NCI-H187 (cell line): ENCODE measurements at places on chromosomes 1 and 21.

GRCh38 chr1:95402780-95403179, 168.8 kb downstream of the RWDD3 start:
- no peak for DNase-seq

GRCh38 chr1:223670458-223671159, 5.1 kb upstream of the CAPN8 start:
- no peak for DNase-seq

DNA sequence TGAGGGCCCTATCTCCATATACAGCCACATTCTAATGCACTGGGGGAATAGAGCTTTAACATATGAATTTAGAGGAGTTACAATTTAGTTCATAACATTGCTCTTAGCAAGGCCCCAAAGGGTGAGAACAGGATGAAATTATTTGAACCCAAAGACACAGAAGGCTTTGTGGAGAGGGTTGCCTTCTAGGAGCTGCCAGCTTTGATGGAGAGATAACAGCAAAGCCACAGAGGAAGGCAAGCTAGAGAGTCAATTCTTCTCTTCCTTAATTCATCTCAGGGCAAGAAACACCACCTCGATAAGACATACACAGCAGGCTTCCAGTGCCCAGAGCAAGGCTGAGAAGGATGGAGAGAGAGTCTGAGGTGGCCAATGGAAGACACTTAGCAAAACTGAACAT, 94.8 kb upstream of the TMPRSS15 start:
- no peak for DNase-seq

- no peak for DNase-seq
Measured at GRCh38 chr1:187819086-187819485, 990.3 kb downstream of the PLA2G4A start.

DNA sequence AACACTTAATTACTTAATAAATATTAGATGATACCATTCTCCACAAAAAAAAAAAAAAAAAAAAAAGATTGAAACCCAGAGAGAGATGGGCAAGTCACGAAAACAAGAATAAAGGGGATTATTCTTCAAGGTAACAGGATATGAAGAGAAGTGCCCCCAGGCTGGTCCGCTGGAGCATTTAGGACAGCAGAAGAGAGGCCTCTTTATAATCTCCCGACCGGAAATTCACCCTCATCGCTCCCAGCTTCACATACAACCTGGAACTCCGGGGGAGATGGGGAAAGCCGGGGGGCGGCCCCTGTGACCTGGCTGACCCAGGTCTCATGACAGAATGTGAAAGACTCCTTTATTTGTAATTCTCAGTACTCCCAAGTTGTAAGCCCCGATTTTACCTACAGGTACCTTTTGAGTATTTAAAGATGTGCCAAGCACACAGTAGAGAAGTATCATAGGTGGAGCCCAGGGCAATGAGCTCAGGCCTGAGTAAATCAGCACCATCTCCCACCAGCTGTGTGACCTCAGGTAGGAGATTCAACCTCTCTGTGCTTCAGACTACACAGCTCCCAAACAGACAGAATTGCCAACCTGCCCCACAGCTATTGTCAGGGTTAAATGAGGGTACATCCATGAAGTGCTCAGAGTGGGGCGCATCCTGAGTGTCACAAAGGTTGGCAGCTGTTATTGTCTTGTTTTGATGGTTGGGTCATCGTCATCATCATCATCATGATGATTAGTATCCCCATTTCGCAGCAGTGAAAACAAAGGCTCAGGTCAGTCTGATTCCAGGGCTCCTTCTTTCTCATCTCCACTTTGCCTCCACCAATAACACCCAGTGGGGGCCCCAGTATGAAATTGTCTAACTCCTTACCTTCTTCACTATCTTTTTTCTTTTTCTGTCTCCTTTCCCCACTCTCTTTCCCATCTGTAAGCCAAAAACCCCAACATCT, 148.4 kb downstream of the PSMG1 start:
- no peak for DNase-seq

DNA sequence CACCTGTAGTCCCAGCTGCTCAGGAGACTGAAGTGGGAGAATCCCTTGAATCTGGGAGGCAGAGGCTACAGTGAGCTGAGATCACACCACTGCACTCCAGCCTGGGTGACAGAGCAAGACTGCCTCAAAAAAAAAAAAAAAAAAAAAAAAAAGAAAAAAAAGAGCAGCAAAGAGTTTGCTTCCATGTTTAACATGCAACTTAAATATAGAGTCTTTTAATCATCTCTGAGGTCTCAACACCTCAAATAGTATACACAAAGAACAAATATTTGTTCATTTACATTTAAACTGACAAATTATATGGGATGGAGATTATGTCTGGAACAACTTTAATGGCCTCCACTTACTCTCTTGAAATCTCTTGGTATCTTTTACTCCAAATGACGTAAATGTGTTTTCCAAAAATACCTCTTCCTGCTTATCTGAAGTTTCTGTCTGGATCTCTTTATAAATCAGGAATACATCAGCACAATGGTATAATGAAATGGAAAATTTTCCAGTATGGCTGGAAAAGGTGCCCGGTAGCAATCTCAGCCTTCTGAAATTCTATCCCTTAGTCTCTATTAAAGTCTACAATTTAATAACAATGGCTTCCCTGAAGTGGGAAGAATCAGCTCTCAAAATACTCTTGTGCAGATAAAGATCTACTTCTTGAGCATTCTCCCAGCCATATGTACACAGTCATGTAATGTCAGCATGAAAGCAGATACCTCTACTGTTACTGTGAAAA, 258.5 kb downstream of the OMA1 start:
- DNase-seq, result no peak

- DNase-seq, result no peak
Measured at GRCh38 chr1:241926141-241926540, 31.4 kb upstream of the BECN2 start.

- DNase-seq, result no peak
Measured at GRCh38 chr1:119331915-119332314, 36.7 kb upstream of the HAO2 start.

DNA sequence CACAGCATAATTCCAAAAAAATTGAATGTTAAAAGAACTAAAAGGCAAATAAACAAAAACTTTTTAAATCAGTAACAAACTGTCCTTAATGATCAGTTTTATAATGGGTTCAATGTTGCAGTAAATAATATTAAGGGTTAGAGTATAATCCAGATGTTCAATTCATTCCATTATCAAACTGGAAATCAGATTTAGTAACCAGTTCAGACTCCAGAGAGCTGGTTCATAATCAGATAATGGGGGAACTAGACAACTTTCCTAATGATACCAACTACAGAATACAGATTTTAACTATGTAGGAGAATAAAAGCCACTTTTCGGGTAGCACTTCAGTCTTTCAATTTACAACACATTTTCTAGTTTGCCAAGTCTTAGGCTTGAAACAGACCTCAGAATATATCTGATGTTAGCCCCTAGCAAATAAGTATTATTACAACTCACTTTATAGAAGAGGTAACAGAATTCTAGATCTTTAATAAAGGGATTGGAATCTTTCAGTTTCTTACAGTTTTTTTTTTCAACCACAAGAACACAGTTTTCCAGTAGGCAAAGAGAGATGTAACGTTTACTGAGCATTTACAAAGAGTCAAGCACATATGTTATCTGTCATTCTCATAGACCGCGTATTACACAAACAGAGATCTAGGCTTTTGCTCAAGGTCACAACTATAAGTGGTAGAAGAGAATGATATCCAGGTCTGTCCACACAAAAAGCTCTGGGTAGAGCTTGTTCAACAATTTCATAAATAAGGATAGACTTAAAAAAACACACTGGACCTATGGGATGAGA, 1.9 kb upstream of the DCAF6 start:
- no peak for DNase-seq

- no peak for DNase-seq
Measured at GRCh38 chr1:50735443-50735842, 224.6 kb downstream of the FAF1 start.

DNA sequence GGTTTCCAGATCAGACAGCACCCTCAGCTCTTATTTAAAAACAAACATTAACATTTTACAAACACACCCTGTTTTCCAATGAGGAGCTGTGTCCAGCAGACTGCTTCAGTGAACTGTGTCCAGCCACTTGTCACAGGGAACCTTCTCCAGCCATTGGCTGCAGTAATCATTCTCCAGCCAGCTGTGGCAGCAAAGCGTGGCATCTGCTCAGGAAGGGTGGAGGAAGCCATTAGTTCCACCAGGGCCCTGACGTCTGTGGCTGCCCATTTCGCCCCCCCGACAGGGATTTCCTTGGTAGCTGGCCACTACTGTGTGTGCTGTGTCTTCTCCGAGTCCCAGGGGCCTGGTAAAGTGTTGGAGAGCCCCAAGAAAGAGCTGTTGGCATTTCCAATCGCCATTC, 62.9 kb upstream of the SELENON start:
- DNase-seq, result no peak

DNA sequence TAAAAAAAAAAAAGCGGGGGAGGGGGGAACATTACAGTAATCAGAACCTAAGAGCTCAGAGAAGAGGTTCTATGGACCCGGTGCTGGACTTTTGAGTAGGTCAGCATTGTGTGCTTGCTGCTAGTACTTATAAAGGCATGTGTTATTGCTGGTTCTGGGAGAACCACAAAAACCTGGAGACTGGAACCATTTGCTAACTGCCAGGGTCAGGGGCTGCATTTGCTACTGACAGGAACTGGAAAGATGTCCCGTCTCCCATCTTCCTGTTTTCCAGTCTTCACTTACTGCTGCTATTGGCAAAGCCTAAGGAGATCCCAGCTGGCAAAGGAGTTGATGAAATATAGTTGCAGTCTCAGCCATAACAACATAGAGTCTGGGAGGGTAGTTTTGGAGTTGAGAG, 4.3 kb downstream of the RNF2 start:
- no peak for DNase-seq

DNA sequence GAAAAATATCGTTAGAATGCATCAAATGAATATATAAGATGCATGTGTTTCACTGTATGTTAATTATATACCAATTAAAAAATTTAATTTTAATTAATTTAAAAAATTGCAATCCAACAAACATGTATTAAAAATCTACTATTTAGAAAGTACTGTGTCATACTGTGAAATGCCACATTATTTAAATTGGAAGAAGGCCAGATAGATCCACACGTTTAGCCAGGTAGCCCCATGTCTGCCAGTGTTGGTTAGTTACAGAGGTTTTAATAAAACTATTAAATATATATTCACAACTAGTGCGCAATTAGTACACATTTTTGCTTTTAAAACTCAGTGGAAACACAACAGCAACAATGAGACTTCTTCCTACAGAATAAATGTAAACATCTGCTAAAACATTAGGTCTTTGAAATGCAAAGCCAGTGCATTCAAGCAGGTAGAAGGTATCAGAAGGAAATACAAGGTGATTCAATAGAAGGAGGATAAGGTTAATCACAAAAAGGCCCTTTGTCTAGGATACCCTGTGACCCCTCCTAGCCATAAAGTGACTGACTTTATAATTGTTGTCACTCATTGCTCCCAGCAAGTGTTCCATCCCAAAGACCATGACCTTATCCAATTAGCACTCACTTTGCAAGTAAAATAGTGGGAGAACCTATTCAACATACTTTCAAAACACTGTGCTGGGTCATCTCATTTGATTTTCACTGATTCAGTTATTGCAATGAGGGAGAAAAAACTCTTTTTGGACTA, 211.5 kb downstream of the TTLL7 start:
- DNase-seq, result no peak

- DNase-seq, result no peak
Measured at GRCh38 chr1:106678279-106679050, 378.0 kb upstream of the PRMT6 start.

DNA sequence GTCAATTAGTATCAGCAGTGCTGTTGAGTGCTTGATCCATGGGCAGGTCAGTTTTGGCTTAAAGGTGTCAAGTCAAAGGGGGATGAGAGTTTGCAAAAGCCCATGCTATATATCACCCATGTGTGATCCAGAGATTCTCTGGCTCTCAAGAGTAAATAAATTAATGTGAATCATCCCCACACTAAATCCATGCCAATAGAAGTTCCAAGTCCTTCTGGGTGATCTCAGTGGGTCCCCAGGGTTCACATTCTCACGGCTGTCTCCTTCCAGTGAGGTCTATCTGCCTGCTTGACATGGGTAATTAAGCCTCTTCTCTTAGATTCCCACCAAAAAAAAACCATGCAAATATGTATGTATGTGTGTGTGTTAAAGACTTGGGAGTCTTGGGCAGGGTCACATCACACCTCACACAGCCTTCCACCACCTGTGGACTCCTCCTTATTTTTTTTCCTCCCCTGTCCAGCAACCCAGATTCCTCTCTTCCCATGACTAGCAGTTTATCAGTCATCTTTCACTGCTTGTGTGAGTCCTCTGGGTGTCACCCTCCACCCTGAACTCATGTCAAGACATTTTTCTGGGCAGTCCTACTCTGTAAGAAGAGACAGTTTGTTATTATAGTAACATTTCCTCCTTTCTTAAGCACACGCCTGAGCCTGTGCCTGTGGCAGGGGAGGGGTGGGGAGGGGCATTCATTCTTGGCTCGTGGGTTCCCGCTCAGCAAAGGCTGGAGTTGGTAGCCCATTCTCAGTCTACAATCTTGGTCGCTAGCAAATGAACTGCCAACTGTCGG, 14.3 kb upstream of the S100A11 start:
- DNase-seq, result no peak

- no peak for DNase-seq
Measured at GRCh38 chr1:174966008-174966572, 33.7 kb upstream of the CACYBP start.
